Right renal pelvis (tissue), 4 donors: ENCODE measurements at places on chromosomes 2 and 18. TPM values are rescaled to one million over a fixed set of nuclear protein-coding genes. Genes with fewer than 3 reads are reported as not detected.

DNA sequence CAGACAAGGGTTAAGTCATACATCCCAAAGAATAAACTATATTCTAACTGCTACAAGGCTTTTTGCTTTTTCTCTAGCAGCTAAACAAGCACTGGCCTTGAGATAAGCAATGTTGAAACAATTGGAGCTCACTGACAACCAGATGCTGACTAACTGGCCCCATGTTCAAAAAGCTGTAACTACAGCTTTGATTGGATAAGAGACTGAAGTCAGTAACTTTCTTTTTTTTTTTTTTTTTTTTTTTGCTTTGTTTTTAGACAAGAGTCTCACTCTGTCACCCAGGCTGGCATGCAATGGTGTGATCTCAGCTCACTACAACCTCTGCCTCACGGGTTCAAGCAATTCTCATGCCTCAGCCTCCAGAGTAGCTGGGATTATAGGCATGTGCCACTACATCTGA is 45.4 kb upstream of the TMEM163 start:
- no peak for DNase-seq

GRCh38 chr2:129934044-129934822 is 45.2 kb upstream of the RAB6C start:
- no peak for DNase-seq

GRCh38 chr2:44778221-44778654 is 163.3 kb upstream of the SIX3 start:
- no peak for DNase-seq

DNA sequence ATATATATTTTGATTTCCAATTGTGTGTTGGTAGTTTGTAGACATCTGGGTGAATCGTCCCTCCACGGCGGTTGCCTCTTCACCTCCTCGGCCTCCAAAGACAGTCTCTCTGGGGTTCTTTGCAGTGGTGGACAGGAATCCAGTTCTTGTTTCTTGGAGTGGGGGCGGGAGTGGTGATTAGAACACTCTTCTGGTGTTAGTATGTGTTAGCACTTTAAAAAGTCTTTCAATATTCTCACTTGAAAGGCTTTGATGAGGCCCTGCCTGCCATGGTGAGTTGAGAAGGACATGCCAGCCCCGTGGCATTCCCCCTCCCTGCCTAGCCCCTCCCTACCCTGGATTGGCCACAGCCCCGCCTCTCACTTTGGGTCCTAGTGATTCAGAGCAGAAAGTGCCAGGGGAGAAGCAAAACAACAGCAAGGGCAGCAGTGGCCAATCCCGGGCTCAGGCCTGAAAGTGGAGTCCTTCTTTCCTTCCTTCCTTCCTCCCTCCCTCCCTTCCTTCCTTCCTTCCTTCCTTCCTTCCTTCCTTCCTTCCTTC is 316.8 kb upstream of the HS6ST1 start:
- no peak for DNase-seq

- DNase-seq: no peak
These were observed 9.5 kb downstream of the ARL4C start for GRCh38 chr2:234487356-234487755.

- no peak for DNase-seq
These were observed 37.0 kb downstream of the NABP1 start for GRCh38 chr2:191714925-191715324.

GRCh38 chr18:3468066-3468705 is 18.2 kb downstream of the TGIF1 start:
- no peak for DNase-seq

GRCh38 chr2:217972490-217972889 is 30.3 kb downstream of the TNS1 start:
- no peak for DNase-seq

DNA sequence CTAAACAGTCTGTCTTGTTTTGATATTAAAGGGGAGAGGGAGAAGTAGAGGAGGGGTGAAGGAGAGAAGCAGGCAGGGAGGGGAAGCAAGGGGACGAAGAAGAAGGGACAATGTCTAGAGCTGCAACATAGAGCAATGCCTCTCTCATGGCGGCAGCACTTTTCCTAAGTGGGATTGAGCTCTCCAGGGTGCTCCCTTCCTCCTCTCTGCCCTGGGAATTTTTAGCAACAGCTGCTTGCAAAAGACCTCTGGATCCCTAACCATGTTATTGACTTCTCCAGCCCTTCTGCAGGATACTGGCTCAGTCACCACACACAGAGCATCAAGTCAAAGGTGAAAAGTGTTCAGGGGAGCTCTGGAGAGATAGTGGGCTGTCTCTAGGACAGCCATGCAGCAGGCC is 734.9 kb downstream of the EPHA4 start:
- no peak for DNase-seq

GRCh38 chr18:60038731-60039130 is 138.9 kb downstream of the PMAIP1 start:
- no peak for DNase-seq

DNA sequence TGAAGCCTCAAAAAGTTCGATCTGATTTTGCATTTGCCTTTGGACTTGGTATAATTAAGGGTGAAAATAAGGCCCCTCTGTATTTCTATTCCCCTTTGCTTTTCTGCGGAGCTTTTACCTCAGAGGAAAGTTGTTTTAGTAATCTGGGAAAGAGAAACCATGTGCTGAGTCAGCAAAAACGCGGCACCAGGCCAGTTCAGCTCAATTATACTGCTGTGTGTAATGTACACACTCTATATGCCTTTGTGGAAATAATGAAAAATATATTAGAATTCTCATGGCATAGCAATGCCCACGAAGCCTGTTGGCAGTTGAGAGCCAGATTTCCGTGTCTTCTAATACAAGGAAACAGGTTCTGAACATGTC is 161.9 kb upstream of the SIX2 start:
- no peak for DNase-seq

DNA sequence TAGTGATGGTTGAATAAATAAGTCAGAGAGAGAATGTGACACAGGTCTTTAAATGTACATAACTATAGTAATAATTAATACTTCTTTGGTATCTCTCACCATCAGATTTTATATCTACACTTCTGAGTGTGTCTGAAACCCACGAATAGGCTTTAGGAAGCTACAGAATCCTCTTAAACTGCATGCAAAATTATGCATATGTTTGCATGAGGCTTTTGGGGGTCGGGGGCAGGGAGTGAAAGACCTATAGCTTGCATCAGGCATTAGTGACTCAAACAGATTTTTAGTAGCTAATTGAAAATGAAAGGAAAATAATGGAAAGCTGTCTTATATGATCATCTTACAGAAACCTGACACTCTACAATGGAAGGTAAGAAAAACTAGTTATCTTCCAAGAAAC is 14.9 kb downstream of the LRPPRC start:
- no peak for DNase-seq

DNA sequence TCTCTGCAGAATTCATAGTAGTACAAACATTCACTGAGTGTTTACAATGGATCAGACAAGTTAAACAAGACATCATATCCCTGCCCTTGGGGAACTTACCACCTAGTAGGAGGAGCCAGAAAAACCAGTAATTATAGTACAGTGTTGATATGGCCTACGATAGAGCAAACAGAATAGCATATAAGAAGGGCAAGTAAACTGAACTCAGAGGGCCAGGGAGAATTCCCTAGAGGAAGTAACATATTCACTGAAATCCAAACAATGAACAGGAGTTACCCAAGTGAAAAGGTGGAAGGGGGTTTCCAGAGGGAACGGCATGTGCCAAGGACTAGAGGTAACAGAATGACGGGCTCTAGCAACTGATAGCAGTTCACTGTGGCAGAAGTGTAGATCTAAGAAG is 34.1 kb downstream of the NHEJ1 start:
- DNase-seq: no peak

- DNase-seq: no peak
These were observed 246.5 kb downstream of the HAUS1 start for GRCh38 chr18:46350598-46351159.

- DNase-seq: no peak
These were observed 164.4 kb upstream of the VWC2L start for GRCh38 chr2:214246417-214246816.

GRCh38 chr18:48928787-48929186 is 22.0 kb downstream of the SMAD7 start:
- no peak for DNase-seq

DNA sequence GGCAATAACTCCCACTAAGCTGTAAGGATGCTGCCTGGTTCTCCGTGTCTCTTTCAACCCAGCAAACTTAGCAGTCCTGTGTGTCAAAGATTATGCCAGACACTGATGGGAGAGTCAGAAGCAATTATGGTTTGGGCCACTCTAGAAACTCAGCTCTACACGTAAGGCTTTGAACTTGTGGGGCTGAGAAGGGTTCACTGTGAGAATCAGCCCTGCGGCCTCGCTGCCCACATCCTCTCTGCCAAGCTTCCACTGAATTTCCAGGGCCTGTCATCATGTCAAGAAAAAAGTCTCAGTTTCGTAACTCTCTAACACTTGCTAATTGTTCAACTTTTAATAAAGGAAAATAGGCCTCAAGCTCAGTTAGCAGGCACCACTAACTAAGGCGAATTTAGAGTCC is 308.8 kb upstream of the LYPD1 start:
- no peak for DNase-seq

DNA sequence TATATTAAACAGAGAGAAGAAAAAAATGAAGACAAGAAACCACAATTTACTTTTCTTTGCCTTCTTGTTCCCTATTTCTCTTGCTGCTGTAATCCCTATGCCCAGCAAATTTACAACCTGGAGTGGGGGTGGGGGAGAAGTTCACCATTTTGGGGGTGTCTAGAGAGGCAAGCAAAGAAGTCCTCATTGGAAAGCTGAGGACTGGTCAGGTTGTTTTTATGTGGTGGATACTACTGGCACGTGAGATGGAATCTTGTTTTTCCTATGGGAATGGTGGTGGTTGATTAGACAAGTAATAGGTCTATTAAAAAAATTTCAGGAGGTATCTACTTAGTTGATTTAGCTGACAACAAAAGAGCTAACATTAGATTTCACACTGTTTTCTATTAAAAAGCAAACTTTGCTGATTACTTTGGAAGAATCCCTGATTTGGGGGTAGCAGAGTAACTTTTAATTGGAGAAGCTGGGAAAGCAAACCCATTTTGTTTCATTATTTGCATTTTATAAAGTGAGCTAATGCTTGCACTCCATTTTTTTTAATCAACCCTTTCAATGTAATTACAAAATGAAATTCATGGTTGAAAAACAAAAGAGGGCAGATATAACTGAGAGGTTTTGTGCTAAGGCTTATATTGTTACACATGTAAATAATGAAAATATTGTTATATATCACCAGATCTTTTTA is 6.0 kb downstream of the POU3F3 start:
- peak; percentile 12 for DNase-seq

DNA sequence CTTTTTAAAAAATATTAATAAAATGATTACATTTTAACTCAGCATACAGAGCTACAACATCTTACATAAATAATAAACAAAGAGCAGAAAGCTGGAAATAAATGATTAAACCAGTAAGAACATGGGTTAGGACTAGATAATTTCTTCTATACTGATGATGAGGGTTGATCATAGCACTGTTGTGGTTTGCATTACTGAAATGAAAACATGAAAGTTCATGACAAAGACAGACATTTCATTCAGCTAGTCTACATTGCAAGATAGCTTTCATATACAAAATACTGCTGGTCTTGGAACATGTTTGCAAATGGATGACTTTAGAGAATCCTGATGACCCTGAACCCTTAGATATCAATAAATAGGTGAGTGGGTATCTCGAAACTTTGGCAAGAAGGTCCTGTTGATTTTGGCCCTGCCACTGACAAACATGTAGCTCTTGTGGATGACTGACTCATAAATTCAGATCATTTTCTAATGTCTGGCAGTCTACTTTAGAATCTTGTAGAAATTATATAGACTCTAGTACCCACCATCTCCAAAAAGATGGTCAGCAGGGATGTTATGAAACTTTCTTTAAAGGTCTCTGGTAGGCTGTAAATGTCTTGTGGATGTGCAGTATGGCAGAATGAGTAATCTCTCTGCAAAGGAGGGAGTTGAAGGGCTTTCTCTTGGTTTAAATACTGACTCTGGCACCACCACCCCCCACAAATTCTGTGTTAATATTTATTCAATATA is 15.5 kb upstream of the CDC42EP3 start:
- no peak for DNase-seq

- DNase-seq: no peak
These were observed 176.8 kb upstream of the GLI2 start for GRCh38 chr2:120558847-120559246.

GRCh38 chr2:121172456-121172855 is 112.5 kb downstream of the TFCP2L1 start:
- DNase-seq: no peak

- DNase-seq: no peak
These were observed 1389.1 kb upstream of the TMEFF2 start for GRCh38 chr2:193583638-193584400.

GRCh38 chr18:40738321-40738880 is 1216.6 kb upstream of the PIK3C3 start:
- no peak for DNase-seq

DNA sequence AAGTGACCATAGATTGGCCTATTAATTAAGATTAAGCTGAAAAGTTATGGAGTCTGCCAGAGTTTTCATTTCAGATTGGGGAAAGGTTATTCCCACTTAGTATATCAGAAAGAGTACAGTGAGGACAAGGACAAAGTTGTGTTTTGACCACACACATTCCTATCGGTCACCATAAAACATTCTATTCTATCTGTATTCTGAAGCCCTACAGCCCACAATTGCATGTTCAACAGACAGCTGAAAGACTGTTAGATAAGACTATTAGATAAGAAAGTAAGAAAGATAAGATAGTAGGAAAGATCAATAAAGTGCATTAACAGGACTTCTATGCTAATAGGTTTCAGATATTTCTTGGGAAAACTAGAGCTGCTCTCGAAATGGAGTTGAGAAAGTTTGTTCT is 26.7 kb upstream of the ACYP2 start:
- DNase-seq: no peak

DNA sequence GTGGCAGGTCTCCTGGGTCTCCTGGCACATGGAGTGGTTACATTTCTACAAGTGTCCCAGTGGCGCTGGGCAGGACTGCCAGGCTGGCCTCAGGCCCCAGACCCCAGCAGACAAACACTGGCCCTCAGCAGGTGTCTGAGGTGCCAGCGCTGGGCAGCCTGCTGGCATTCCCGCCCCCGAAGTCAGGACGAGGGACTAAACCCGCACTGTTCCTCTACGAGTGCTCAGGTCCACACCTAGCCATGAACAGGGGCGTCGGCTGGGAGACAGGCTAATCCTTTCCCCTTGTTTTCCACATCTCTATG is 12.8 kb downstream of the SNED1 start:
- no peak for DNase-seq

- no peak for DNase-seq
These were observed 93.5 kb upstream of the SLC14A2 start for GRCh38 chr18:45521777-45522176.

GRCh38 chr2:235665661-235666212 is 171.9 kb downstream of the AGAP1 start:
- DNase-seq: no peak

GRCh38 chr2:13581471-13581870 is 864.7 kb downstream of the TRIB2 start:
- DNase-seq: no peak

Gene CDH19
- 0.46 TPM for polyA plus RNA-seq

Gene TUBA3E
- not detected for polyA plus RNA-seq

Gene ALK
- 0.11 TPM for polyA plus RNA-seq

Gene REEP1
- polyA plus RNA-seq: 4.1 TPM

Gene ASPRV1
- 4.7 TPM for polyA plus RNA-seq

Gene LRATD1
- polyA plus RNA-seq: 25.8 TPM

Gene KIAA2012
- polyA plus RNA-seq: 0.07 TPM

Gene ELOA2
- 0.03 TPM for polyA plus RNA-seq

Gene SNORC
- 2.1 TPM for polyA plus RNA-seq

Gene CFC1
- polyA plus RNA-seq: not detected

Gene CRACDL
- polyA plus RNA-seq: 3.3 TPM

Gene NEU4
- 1.8 TPM for polyA plus RNA-seq

Gene UGT1A7
- polyA plus RNA-seq: not detected

Gene PLCL1
- 15.2 TPM for polyA plus RNA-seq

Gene MTIF2
- 41.6 TPM for polyA plus RNA-seq

Gene SCN7A
- polyA plus RNA-seq: 10.7 TPM

Gene HAAO
- polyA plus RNA-seq: 38.0 TPM

Gene GATA6
- 11.8 TPM for polyA plus RNA-seq
